ENCODE measurements at places on chromosomes 3 and 15. TPM values are rescaled to one million over a fixed set of nuclear protein-coding genes. Genes with fewer than 3 reads are reported as not detected.

Gene GUCA1C
- polyA plus RNA-seq, result 0.26 TPM

Gene ZPLD1
- polyA plus RNA-seq, result 2.1 TPM

Gene SATB1
- 7.8 TPM for polyA plus RNA-seq

Gene TGM4
- 1.3 TPM for polyA plus RNA-seq

Gene DUOX1
- 32.5 TPM for polyA plus RNA-seq

- DNase-seq, result no peak
Measured at GRCh38 chr3:64743156-64743886, 55.5 kb upstream of the ADAMTS9 start.

DNA sequence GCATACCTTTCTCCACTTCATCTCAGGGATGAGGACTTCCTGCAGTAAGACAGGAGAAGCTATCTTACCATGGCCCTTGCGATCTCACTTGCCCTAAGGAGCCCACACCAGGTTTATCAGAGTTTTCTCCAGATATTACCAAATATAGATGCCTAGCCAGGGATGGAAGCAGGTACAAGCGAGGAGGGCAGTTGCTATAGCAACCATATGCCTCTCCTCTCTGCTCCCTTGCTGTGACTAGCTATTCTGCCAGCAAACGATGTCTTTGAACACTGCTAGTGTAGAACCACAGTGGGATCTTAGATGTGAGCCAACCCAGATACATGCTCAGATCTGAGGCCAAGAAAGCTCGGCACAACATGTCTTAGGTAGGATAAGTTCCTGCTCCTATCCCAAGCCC, 33.9 kb downstream of the GRAMD2A start:
- DNase-seq, result no peak

- DNase-seq, result no peak
Measured at GRCh38 chr3:136334209-136334608, 84.1 kb downstream of the PCCB start.
